ENCODE measurements at places on chromosomes 5 and 9.

DNA sequence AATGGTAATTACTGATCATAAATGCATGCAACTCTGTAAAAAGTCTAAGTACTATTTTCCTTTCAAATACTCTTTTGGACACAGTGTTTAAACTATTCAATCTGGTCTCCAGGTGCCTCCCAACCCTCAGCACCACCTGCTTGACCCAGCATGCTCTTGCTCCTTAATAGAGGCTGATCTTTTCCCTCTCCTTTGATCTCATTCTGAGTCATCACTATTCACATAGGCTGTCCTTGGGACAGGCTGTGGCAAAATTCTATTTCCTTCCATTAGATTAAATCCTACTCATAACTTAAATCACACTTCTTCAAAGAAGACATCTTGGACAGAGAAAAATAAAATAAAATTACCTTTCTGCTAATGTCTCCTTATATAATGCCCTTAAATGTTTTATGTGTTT, 199.4 kb upstream of the ST8SIA4 start:
- no peak for DNase-seq

GRCh38 chr9:130833031-130833990, 1.7 kb upstream of the ABL1 start:
- DNase-seq, result no peak

- DNase-seq, result peak; percentile 54
These were observed 5.1 kb downstream of the RGS14 start for GRCh38 chr5:177362610-177363507.

GRCh38 chr9:27487128-27487640, 36.9 kb upstream of the IFNK start:
- no peak for DNase-seq

DNA sequence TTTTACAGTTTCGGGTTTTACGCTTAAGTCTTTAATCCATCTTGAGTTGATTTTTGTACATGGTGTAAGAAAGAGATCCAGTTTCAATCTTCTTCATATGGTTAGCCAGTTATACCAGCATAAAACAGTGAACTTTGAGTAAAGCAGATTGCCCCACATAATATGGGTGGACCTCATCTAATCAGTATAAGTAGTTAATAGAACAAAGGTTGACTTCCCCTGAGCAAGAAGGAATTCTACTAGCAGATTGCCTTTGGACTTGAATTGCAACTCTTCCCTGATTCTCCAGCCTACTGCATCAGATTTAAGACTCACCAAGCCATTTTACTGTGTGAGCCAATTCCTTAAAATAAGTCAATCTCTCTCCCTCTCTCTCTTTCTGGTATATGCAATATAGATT, 173.2 kb downstream of the SNCAIP start:
- DNase-seq, result no peak

DNA sequence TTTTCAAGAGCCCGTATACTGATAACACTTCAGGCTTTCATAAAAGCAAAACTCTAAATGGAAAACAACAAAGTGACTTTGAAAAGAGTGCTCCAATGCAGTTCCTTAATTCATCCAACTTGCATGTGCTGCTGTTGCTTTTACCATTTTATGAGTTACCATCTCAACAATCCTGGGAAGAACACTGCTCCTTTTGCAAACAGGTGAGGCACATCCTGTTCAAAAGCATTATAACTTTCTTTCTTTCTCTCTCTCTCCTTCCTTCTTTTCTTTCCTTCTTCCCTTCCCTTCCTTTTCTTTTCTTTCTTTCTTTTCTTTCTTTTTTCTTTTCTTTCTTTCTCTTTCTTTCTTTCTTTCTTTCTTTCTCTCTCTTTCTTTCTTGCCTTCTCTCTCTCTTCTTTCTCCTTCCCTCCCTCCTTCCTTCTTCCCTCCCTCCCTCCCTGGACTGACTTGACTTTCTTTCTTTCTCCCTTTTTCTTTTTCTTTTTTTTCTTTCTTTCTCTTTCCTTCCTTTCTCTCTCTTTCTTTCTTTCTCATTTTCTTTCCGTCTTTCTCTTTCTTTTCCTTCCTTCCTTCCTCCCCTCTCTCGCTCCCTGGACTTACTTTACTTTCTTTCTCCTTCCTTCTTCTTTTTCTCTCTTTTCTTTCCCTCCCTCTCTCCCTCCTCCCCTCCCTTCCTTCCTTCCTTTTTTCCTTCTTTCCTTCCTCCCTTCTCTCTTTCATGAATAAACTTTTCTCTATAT, 11.2 kb upstream of the PARP8 start:
- no peak for DNase-seq

GRCh38 chr5:43648499-43649124, 45.6 kb downstream of the NNT start:
- DNase-seq, result no peak

DNA sequence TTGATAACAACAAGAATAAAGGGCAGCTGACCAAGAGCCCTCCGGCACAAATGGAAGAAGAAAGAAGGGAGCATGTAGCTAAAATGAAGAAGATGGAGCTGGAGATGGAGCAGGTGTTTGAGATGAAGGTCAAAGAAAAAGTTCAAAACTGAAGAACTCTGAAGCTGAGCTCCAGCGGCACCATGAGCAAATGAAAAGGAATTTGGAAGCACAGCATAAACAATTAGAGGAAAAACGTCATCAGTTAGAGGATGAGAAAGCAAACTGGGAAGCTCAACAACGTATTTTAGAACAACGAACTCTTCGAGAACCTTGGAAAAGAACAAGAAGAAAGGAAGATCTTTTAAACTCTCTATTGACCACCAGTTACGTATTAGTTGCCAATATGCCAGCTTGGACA, 100.9 kb downstream of the GABBR2 start:
- no peak for DNase-seq

- DNase-seq, result no peak
These were observed 2.6 kb upstream of the SPATA31E1 start for GRCh38 chr9:87880116-87880515.

- DNase-seq, result no peak
These were observed 182.2 kb upstream of the ANKRD55 start for GRCh38 chr5:56415356-56415765.

DNA sequence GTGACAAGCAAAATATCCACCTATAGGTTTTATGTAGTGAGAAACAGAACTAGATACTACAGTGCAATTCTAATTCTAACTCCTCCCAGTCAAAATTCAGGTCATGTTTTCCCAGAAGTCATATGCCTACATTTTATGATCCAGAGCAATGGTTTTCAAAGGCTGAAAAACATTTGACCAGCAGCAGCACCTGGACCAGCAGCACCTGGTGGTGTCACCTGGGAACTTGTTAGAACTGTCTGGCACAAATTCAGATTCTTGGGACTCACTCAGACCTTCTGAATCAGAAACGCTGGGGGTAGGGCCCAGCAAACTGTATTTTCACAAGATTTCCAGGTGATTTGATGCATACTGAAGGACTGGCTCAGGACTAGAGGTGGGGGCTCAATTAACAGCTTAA, 367.7 kb upstream of the RFX3 start:
- DNase-seq, result no peak

GRCh38 chr5:31702712-31703111, 63.8 kb downstream of the PDZD2 start:
- DNase-seq, result no peak

DNA sequence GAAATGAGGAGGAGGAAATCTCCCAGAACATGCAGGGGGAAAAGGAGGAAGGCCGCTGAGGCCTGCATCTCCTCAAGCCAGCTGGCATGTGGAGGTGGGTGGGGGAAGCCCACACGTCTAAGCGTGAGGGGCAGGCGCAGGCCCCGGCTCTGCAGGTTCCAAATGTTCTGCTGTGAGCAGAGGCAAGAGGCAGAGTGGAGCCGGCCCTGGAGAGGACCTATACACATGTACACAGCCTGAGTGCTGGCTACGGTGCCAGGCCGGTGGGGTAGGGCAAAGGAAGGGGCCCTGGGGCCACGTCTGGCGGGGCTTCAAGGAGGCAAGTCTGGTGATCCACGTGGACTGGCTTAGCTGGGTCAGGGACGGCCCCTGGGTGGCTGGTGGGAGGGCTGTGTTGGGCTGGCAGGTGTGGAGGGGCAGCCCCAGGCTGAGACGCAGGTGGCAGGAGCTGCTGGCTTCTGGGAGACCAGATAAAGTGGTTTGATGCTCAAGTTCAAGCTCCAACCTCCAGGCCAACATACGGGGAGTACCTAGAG, 26.4 kb downstream of the LPCAT1 start:
- no peak for DNase-seq

Data from stimulated activated CD8-positive, alpha-beta memory T cell treated with anti-CD3 and anti-CD28 coated beads, Interleukin-4, amount 100 ng/mL, for 24 hours (primary cell).